ENCODE measurements at places on chromosomes 3 and 15. TPM values are rescaled to one million over a fixed set of nuclear protein-coding genes. Genes with fewer than 3 reads are reported as not detected.

GRCh38 chr15:91782221-91782620 is 71.3 kb upstream of the SLCO3A1 start:
- no peaks in the 10 kb centered on the region for H3K36me3 ChIP-seq
- H3K27ac ChIP-seq: no peak overlapping the region
- DNase-seq: no peak
- H3K4me3 ChIP-seq: no peak overlapping the region
- H3K27me3 ChIP-seq: peaks cover 4% of the 10 kb centered on the region
- H3K4me1 ChIP-seq: peaks cover 14% of the 10 kb centered on the region

DNA sequence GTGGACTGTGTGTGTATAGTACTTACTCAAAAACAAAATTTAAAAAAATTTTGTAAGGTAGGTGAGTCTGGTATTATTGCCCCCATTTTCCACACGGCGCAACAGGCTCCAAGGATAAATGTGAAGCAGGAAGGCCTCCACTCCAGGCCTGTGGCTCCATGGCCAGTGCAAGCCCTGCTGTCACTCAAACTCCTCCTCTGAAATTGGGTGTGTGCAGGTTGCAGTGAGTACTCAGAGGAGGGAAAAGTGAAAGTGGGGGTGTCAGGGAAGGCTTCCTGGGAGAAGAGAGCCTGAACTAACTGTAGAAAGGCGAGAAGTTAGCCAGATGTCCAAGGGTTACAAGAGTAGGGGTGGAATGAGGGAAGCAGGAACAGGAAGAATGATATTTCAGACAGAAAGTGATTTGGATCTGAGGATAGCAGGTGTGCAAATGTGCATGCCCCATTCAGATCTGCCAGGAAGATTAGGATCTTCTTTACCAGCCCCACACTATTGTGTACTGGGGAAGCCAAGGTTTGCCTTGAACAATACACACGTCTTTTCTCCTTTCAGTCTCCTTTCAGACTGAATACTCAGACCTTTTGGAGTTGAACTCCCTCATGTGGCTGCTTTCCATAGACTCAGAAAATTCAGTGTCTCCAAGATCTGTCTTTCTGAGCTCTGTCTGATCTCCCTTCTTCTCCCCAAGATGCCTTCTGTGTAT is 48.7 kb upstream of the RYK start:
- no peaks in the 10 kb centered on the region for H3K4me1 ChIP-seq
- H3K27me3 ChIP-seq: no peaks in the 10 kb centered on the region
- H3K4me3 ChIP-seq: no peak overlapping the region
- no peak overlapping the region for H3K27ac ChIP-seq

- H3K27me3 ChIP-seq: no peaks in the 10 kb centered on the region
- no peaks in the 10 kb centered on the region for H3K36me3 ChIP-seq
- DNase-seq: no peak
- no peak overlapping the region for H3K27ac ChIP-seq
Observed at GRCh38 chr3:168802766-168803165, 707.0 kb upstream of the GOLIM4 start.

- no peak overlapping the region for H3K27ac ChIP-seq
- H3K4me1 ChIP-seq: no peaks in the 10 kb centered on the region
- no peaks in the 10 kb centered on the region for H3K36me3 ChIP-seq
Observed at GRCh38 chr15:46644501-46645481, 1010.0 kb downstream of the SQOR start.

GRCh38 chr3:150673966-150674365 is 29.8 kb downstream of the ERICH6 start:
- H3K27me3 ChIP-seq: no peaks in the 10 kb centered on the region
- no peak for DNase-seq
- no peak overlapping the region for H3K4me3 ChIP-seq
- no peaks in the 10 kb centered on the region for H3K36me3 ChIP-seq
- no peak overlapping the region for H3K27ac ChIP-seq
- H3K4me1 ChIP-seq: no peaks in the 10 kb centered on the region

- H3K4me1 ChIP-seq: no peaks in the 10 kb centered on the region
- H3K27ac ChIP-seq: no peak overlapping the region
- H3K4me3 ChIP-seq: no peak overlapping the region
Observed at GRCh38 chr15:71632576-71633195, 177.7 kb upstream of the NR2E3 start.

DNA sequence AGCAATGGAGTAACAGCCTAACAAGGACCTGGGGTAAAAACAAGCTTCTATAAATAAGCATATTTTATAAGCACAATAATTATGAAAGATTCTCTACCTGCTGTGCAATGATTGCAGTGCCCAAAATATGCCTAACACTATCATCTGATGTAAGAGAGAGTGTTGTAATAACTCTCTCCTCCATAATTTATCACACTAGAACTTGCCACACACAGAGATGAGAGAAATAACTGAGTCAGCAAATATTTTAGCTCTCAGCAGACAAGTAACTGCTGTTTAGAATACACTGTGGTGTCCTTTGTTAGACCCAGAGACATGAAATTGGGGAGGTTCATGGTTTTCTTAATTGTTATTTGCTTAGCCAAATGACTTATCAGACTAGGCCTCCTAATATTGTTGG is 105.3 kb upstream of the ACP3 start:
- no peaks in the 10 kb centered on the region for H3K36me3 ChIP-seq
- H3K4me3 ChIP-seq: no peak overlapping the region
- no peaks in the 10 kb centered on the region for H3K4me1 ChIP-seq
- no peak for DNase-seq
- H3K27me3 ChIP-seq: no peaks in the 10 kb centered on the region

DNA sequence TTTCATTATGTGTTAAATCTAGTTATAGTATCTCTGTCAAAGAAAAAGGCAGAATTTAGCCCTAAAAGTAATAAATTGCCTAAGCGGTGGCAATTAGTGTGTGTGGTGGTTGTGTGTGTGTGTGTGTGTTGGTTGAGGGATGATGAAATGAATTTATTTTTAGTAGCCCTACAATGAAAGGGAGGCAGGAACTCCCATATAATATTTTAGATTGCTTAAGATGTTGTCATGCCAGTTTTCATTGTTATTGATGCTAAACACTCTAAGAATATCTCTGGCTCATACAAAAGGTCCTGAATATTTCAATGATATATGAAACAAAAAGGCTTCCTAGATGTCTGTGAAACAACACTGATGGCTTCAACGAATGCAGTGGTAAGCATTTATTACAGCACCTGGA is 140.6 kb upstream of the TBC1D5 start:
- H3K4me1 ChIP-seq: no peaks in the 10 kb centered on the region
- no peaks in the 10 kb centered on the region for H3K36me3 ChIP-seq
- no peak overlapping the region for H3K4me3 ChIP-seq
- H3K27ac ChIP-seq: no peak overlapping the region

DNA sequence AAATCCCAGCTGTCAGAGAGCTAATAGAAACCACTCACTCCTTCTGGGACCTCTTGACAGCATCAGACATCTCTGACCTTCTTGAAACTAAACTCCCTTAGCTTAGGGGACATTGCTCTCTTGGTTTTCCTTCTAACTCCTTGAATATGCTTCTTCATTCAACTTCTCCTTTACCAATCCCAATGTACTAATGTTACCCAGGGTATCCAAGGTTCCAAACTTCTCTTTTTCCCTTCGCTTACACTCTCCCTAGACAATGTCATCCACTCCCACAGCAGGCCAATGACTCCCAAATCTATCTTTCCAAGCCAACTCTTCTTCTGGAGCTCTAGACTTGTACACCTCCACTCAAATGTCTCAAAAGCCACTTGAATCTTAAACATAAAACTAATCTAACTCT is 14.6 kb downstream of the HEXA start:
- no peaks in the 10 kb centered on the region for H3K27me3 ChIP-seq
- H3K4me1 ChIP-seq: peaks cover 21% of the 10 kb centered on the region
- no peak overlapping the region for H3K27ac ChIP-seq
- no peak overlapping the region for H3K4me3 ChIP-seq
- DNase-seq: no peak

DNA sequence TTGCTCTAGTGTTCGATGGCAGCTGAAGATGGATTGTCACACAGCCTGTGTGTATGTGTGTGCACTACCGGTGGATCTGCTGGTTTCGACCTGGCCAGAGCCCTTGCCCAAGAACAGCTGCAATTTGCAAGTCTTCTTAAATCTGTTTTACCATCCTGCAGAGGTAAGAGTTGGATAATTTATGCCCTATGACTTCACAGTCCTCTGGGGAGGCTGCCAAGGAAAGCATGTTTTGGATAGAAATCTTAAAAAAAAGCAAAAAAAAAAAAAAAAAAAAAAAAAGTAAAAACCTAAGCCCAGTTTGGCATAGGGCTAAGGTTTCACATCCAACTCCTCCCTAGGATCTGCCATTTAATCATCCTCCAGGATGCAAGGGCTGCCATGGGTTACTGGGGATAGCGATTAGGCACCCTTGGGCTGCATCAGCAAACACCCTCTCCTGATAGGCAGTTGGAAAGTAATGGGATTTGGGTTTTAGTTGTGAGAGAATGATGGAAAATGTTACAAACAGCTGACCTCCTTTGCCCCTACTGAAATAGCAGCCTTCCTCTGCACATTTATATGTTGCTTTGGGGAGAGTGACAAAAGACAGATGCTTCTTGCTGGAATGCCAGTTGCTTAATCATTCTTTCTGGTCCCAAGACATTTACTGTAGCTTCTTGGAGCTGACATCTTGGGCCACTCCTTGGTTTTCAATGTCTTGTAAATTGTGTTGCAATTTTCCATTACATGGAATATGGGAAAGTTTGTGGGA is 35.4 kb downstream of the CD200R1L start:
- no peaks in the 10 kb centered on the region for H3K4me1 ChIP-seq
- no peak for DNase-seq
- H3K36me3 ChIP-seq: no peaks in the 10 kb centered on the region
- no peaks in the 10 kb centered on the region for H3K27me3 ChIP-seq

DNA sequence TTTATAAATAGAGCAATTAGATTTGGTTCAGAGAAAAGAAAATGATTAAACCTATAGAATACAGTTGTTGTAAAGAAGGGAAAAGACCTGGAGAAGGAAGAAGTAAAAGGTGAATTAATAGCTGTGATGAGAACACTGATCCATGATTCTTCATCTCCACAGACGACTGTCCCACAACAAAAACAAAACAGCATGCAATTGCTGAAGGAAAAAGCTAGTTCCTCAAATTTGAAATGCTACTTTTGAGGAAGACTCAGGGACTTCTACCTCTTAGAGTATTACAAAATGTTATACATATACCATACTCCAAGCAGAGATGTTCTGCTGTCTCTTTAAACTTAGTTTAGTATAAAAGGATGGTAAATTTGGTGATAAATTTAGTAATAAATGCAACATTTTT is 21.5 kb downstream of the ALCAM start:
- no peak overlapping the region for H3K4me3 ChIP-seq
- H3K27me3 ChIP-seq: no peaks in the 10 kb centered on the region
- H3K4me1 ChIP-seq: no peaks in the 10 kb centered on the region
- no peak overlapping the region for H3K27ac ChIP-seq
- no peaks in the 10 kb centered on the region for H3K36me3 ChIP-seq
- DNase-seq: no peak

DNA sequence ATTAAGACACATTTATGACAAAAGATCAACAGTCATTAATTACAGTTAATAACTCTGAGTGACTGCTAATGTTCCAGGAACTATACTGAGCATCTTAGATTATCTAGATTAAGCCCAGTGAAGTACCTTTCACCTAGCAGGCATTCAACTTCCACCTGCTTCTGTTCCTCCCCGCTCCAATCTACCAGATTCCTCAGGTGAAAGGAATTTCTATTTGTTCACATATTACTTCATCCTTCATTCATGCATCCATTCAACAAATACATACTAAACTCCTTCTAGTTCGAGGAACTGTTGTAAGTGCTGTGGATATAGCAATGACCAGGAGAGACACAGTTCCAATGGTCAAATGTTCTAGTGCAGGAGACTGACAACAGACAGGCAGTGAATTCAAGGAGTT is 139.3 kb downstream of the FILIP1L start:
- no peak for DNase-seq
- H3K4me3 ChIP-seq: no peak overlapping the region

- no peaks in the 10 kb centered on the region for H3K36me3 ChIP-seq
- H3K27ac ChIP-seq: peak overlapping the region; percentile 76
- no peak overlapping the region for H3K4me3 ChIP-seq
- peaks cover 31% of the 10 kb centered on the region for H3K4me1 ChIP-seq
- no peaks in the 10 kb centered on the region for H3K27me3 ChIP-seq
Observed at GRCh38 chr15:67025719-67026609, 39.4 kb upstream of the SMAD3 start.

DNA sequence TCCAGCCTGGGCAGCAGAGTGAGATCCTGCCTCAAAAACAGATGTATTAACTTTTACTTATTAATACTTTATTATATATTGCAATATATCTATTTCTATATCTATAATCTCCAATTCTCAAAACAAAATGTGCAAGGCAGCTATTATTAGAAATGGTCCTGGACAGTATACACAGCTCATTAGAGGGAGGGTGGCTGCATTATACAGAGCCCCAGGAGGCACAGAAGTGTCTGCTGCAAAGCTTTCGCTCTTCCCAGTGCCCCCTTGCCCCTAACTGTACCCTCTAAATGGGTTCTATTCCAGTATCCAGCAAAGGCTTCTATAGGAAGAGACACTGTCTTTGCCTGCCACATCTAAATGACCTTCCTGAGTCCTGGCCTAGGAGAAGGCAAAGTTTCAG is 24.5 kb downstream of the ARL14 start:
- H3K4me1 ChIP-seq: peaks cover 6% of the 10 kb centered on the region
- DNase-seq: no peak
- H3K27ac ChIP-seq: no peak overlapping the region
- H3K36me3 ChIP-seq: no peaks in the 10 kb centered on the region
- no peaks in the 10 kb centered on the region for H3K27me3 ChIP-seq

Gene FSIP1
- total RNA-seq: 2.4 TPM

Gene TMEM207
- total RNA-seq: not detected

Gene A4GNT
- not detected for total RNA-seq

Gene C3orf52
- 1.8 TPM for total RNA-seq

Gene DNAH1
- total RNA-seq: 4.1 TPM

Gene FSTL1
- total RNA-seq: 52.1 TPM

Gene BCL2A1
- total RNA-seq: 1.0 TPM

Gene MCF2L2
- 0.39 TPM for total RNA-seq

Gene SLC28A2
- not detected for total RNA-seq

Gene CCR5
- total RNA-seq: 0.52 TPM

Gene NDUFAF3
- total RNA-seq: 150 TPM

Gene CHRNA5
- total RNA-seq: 4.4 TPM

Gene AHSG
- not detected for total RNA-seq

Gene INSYN1
- 4.8 TPM for total RNA-seq
